ENCODE measurements at places on chromosomes 1 and 21.

DNA sequence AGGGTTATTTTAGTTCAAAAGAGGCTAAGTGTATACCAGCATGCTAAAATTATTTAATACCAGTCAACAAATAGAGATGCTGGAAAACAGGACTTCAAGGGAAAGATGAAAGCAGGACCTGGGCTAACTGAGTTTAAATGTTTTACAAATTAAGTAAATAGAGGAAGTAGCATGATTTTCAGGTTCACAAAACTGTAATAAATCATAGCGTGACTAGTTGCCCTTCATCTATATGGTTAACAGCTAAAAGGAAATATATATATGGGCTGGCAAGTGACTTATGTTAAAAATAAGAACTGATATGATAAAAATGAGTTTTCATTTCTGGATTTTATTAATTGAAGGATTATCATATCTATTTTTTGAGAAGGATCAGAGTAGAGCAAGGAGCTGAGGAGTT lies 25.6 kb downstream of the DPYD start:
- DNase-seq = no peak

DNA sequence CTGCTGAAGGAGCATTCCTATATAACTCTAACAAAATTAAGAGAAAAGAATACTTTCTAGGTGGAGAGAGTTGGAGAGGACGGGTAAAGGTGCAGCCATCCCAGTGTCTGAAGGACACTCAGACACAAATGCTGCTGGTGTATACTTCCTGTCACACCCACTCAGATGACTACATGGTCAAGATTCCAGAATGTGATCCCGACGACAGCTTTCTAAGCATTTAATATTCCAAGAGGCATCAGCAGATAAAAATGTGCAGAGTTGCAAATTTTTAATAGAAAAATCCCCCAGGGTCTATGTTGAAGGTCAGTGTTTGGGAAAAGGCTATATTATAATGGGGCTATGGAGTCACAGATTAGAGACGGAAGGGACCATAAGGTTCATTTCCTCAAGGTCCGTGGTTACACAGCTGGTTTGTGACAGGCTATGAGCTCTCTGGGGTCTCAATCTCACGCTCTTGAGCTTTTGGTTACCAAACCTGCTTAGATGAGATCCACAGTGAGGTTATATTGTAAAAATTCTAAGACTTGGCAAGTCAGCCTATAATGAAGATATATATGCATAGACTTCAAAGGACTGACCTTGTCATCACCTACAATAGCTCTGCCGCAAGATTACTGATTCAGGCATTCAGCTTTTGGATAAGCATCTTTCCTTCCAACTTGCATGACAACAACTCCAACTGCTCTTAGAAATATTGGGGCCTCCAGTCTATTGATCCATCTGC lies 35.1 kb downstream of the ZNF281 start:
- DNase-seq = no peak

DNA sequence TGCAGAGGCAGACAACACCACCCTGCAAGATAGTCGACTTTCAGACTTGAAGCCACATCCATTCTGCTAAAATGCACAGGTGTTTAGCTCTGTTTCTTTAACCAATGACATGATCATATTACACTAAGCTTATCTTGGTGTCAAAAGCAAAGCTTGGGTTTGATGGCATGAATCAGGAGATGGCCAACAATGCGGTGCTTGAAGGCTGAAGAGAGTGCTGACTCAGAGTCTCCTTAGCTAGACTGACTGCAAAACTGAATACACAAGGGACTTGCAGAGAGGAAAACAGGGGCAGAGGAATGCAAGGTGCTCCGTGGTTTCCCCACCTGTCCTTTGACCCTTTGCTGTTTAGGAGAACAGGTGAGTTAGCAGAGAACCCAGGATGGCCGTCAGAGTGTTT lies 262.6 kb downstream of the SIPA1L2 start:
- DNase-seq = no peak

DNA sequence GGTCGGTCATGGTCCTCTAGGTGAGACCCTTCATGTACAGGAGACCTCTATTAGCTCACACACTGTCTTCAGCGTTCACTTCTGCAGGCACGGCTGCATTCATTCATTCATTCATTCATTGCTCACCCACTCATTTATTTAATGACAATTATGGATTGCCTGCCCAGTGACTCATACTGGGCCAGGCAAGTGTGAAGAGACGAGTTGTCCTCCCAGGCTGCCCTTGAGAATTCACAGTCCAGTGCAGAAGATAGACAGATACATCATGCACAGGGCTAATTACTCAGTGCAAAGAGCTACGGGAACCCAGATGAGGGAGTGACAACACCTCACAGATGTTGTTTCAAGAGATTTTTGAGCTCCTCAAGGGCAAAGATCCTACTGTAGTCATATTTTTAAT lies 248.4 kb downstream of the TNR start:
- DNase-seq = no peak

DNA sequence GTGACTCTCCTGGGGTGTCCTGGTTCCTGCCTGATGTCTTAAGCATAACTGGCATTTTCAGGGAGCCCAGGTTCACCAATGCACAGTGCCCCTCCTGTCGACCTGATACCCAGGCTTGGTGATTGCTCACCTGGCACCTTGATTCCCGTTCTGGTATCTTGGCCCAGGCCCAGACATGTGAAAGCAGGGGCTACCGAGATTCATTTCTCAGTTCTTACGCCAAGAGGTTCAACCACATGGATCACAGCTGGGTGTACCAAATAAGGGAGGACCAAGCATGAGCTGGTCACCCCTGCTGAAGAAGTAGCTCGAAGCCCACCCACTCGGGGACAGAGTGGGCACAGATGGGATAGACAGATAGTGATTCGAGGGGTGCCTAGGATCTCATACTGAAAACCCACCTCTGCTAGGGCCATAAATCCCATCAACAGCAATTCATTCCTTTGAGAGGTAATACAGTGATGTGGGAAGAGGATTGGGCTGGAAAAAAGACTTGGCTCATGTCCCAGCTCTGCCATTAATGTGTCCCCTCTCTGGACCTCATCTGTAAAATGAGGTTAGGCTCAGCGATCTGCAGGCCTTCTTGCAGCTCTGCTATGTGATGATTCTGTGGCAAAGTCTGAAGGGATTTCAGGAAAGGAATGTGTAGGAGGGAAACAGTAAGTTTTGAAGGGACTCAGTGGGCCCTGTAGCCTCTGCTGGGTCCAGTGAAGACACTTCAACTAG lies 2.7 kb downstream of the EPHX1 start:
- DNase-seq = no peak

- no peak for DNase-seq
These were observed 17.1 kb upstream of the SRP9 start for GRCh38 chr1:225760531-225760930.

- DNase-seq = no peak
These were observed 54.1 kb downstream of the TOMM20 start for GRCh38 chr1:235074523-235075047.

GRCh38 chr1:151512801-151513625 lies 1.8 kb downstream of the CGN start:
- DNase-seq = no peak

GRCh38 chr1:221435504-221435904 lies 306.4 kb downstream of the DUSP10 start:
- DNase-seq = no peak

All from naive thymus-derived CD8-positive, alpha-beta T cell (primary cell).